CD4-positive, alpha-beta T cell treated with Interferon alpha-2 for 1 hour (primary cell): ENCODE measurements at places on chromosomes 2 and 18.

DNA sequence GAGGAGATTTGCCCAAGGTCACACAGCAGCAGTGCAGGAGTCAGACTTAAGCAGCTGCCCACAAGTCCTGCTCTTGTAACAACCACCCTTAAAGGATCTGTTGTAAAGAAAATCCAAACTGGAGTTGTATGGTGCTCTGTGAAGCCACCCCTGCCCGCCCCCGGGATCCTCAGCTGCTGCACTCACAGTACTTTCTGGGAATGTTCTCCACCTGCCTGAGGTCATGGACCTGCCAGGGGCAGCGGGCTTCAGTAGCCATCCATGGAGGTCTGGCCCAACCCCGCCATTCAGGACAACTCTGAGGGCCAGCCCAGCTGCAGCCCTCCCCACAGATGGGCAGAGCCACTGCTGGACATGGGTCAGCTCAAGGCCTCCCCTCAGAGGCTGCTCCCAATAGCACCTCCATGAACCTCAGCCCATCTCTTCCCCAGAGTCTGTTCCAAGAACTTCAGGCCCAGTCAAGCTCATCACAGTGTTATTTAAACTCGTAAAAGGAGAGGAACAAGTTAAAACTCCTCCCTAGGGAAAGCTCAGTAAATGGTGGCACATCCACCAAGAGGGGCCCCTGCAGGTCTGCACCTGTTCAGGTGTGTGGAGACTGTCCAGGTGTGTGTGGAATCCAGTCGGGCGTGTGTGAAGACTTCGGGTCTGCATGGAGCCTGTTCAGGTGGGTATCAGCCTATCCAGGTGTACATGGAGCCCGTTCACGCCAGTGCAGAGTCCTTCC lies 39.4 kb upstream of the GPC1 start:
- no peak for DNase-seq

DNA sequence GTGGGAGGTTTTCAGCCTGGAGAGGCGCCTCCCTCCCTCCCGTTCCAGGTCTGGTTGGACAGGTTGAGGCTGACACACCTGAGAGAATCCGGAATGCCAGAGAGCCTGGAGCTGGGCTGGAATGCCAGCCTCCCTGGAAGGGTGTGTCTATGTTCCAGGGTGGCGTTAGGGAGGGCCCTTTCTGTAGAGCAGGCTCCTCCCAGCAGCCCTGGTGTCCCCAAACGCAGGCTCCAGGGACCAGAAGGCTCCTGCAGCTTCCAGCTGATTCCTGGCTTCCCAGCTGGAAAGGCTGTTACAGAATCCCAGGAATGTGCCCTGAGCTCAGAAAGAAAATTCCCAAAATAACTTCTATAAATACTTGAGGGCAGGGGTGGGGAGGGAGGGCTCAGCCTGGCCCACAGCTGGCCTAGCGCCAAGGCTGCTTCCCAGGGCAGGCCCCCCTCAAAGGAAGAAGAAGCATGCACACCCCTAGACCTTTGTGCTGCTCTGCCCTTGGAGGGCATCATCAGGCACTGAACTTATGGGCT lies 85.4 kb downstream of the STPG4 start:
- DNase-seq = no peak

GRCh38 chr2:17912266-17912691 lies 33.8 kb downstream of the KCNS3 start:
- no peak for DNase-seq

- no peak for DNase-seq
These were observed 40.2 kb downstream of the MCFD2 start for GRCh38 chr2:46875226-46875899.

- no peak for DNase-seq
These were observed 388.9 kb upstream of the RGPD4 start for GRCh38 chr2:107437807-107438206.
